ENCODE measurements at places on chromosomes 16 and 17.

GRCh38 chr16:65229191-65229662 lies 107.4 kb upstream of the CDH11 start:
- no peaks in the 10 kb centered on the region for H3K27me3 ChIP-seq
- H3K36me3 ChIP-seq: no peaks in the 10 kb centered on the region
- no peaks in the 10 kb centered on the region for H3K4me1 ChIP-seq
- no peak overlapping the region for H3K4me3 ChIP-seq
- DNase-seq: no peak

DNA sequence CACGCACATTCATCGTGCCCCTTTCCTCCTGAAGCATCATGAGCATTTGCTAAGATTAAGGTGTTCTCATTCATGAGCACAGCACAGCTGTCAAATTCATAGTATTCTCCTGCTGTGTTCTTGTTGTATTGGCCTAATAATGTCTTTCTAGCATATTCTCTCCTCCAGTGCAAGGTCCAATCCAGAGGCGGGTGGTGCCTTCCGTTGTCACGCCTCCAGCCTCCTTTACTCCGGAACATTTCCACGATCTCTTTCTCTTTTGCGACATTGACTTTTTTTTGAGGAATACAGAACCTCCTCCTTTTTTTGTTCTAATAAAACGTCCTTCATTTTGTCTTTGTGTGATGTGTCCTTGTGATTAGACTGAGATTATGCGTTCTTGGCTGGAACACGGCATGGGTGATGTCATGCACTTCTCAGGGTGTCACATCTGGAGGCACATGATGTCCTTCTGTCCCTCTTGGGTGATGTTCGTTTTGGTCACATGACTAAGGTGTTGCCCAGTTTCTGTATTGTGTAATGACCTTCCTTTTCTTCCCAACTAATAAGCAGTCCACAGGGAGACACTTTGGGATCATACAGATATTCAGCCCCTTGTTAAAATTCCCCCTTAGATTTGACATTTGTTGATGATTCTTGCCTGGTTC lies 66.3 kb downstream of the CLEC16A start:
- H3K4me3 ChIP-seq: no peak overlapping the region

GRCh38 chr16:87806261-87806640 lies 40.5 kb upstream of the KLHDC4 start:
- H3K4me1 ChIP-seq: peaks cover 24% of the 10 kb centered on the region
- DNase-seq: no peak
- peaks cover 2% of the 10 kb centered on the region for H3K27me3 ChIP-seq
- peak overlapping the region; percentile 80 for H3K4me3 ChIP-seq
- peak overlapping the region; percentile 99 for H3K27ac ChIP-seq
- no peaks in the 10 kb centered on the region for H3K36me3 ChIP-seq

GRCh38 chr17:69246726-69247375 lies 18.2 kb upstream of the ABCA10 start:
- no peak overlapping the region for H3K27ac ChIP-seq
- DNase-seq: no peak
- no peak overlapping the region for H3K4me3 ChIP-seq
- H3K36me3 ChIP-seq: peaks cover 1% of the 10 kb centered on the region
- H3K27me3 ChIP-seq: no peaks in the 10 kb centered on the region

DNA sequence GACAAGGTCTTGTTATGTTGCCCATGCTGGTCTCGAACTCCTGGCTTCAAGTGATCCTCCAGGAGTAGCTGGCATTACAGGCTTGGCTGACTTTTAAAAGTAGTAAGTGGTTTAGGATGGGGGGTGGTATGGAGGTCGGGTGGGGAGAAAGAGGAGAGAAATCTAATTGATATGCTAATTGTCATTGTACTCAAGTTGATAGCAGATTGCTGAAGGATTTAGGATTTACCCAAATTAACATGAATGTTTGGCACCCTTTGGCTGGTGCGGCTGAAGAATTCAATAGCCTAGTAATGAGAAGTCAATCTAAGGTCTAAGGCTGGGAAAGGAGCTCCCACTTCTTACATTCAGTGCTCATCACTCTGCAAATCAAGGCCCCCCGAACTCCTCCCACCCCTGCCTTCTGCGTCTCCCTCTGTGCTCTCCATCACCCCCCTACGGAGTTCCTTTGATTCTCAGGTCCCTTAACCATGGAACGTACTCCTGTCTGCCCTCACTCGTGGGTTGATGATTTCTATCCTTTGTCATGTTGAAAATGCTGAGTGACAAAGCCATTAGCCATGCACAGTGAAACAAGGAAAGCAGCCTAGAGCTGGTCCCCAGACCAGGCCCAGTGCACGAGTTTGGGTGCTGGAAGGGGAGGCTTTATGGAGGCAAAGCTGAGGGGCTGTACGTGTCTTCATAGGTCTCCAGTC lies 17.3 kb downstream of the CDH13 start:
- H3K36me3 ChIP-seq: no peaks in the 10 kb centered on the region
- H3K4me3 ChIP-seq: no peak overlapping the region
- H3K27ac ChIP-seq: no peak overlapping the region
- no peak for DNase-seq

GRCh38 chr17:4187076-4187475 lies 44.1 kb downstream of the CYB5D2 start:
- no peak for DNase-seq
- H3K27ac ChIP-seq: no peak overlapping the region
- no peaks in the 10 kb centered on the region for H3K27me3 ChIP-seq

DNA sequence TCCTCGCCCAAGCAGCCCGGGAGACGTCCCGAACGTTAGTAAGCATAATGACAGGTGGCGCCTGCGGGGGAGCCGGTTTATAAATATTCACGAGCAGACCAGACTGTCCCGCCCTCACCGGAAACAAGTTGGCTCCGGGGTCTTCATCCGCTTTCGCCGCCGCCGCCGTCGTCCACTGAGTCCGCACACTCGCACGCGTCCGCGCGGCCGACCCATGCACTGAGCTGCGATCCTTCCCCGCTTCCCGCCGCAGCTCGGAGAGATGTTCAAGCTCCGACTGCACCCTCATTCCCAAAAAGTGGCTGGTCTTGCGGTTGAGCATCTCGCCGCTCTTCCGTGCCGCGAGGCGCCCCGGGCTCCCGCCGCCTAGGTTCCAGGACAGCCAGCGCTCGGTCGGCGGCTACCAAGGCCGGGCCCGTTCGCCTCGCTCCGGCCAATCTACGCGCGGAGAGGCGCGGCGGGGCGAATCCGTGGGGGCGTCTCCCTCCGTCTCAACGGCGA lies 385 bp downstream of the CFAP119 start:
- no peaks in the 10 kb centered on the region for H3K27me3 ChIP-seq
- H3K27ac ChIP-seq: peak overlapping the region; percentile 90
- DNase-seq: no peak
- H3K4me3 ChIP-seq: peak overlapping the region; percentile 86
- peaks cover 21% of the 10 kb centered on the region for H3K36me3 ChIP-seq

GRCh38 chr16:50381679-50382440 lies 13.1 kb upstream of the BRD7 start:
- H3K27me3 ChIP-seq: peaks cover 11% of the 10 kb centered on the region
- H3K4me3 ChIP-seq: no peak overlapping the region
- no peaks in the 10 kb centered on the region for H3K4me1 ChIP-seq
- H3K27ac ChIP-seq: no peak overlapping the region
- DNase-seq: no peak

- H3K4me3 ChIP-seq: no peak overlapping the region
- H3K36me3 ChIP-seq: no peaks in the 10 kb centered on the region
- H3K4me1 ChIP-seq: no peaks in the 10 kb centered on the region
Measured at GRCh38 chr16:60712144-60712543, 1324.1 kb downstream of the CDH8 start.

DNA sequence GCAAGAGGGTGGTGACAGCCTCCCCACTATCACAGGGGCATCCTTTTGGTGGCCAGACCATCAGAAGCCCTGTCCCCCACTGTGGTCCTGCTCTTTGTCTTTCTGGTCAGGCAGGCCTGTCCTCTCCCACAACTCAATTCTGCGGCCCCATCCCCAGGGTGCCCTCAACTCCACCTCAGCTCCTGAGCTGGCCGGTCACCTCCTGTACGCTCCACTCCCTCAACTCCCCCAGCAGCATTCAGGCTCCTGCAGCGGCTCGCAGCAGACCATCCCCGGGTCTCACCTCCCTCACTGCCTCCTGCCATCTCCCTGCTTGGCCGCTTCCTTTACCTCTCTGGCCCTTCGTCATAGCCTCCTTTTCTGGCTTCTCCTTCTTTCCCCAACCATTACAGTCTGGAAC lies 43.4 kb upstream of the MTSS2 start:
- no peak overlapping the region for H3K27ac ChIP-seq
- peaks cover 4% of the 10 kb centered on the region for H3K4me1 ChIP-seq
- peaks cover 27% of the 10 kb centered on the region for H3K36me3 ChIP-seq
- no peak for DNase-seq

- DNase-seq: no peak
- no peak overlapping the region for H3K4me3 ChIP-seq
- no peaks in the 10 kb centered on the region for H3K36me3 ChIP-seq
- H3K4me1 ChIP-seq: peaks cover 12% of the 10 kb centered on the region
Measured at GRCh38 chr16:46862555-46863447, 21.4 kb upstream of the GPT2 start.

DNA sequence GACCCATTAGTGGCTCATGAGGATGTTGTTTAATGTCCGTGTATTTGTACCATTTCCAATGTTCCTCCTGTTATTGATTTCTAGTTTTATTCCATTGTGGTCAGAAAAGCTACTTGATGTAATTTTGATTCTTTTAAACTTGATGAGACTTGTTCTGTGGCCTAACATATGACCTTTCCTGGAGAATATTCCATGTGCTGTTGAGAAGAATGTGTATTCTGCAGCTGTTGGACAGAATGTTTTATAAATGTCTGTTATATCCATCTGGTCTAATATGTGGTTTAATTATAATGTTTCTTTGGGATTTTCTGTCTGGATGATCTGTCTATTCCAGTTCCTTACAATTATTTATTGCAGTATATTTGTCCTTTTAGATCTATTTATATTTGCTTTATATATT lies 2.9 kb upstream of the ABCA10 start:
- H3K4me3 ChIP-seq: no peak overlapping the region
- no peak overlapping the region for H3K27ac ChIP-seq
- H3K36me3 ChIP-seq: peaks cover 3% of the 10 kb centered on the region
- H3K4me1 ChIP-seq: peaks cover 10% of the 10 kb centered on the region
- DNase-seq: no peak

DNA sequence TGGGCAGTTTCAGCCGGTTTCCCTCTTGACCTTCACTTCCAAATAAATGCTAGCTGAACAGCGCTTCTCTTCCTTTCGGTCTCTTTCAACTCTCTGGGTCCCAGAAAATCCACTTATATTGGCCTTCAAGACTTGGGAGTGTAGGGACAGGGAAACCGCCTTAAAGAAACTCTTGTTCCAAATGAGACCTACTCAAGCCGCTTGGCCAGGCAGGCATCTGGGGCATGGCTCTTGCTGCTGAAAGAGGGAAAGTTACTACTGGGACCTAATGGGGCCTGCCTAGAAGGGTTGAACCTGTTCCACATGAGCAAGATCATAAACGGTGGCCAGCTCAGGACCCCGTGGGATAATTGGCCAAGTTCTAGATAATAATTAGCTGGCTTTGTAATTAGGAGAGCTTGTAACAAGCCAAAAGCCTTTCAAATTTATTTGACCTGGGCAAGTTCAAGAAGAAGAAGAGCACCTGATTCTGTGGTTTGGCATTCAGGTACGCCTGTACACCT lies 13.2 kb downstream of the CDH1 start:
- H3K4me1 ChIP-seq: no peaks in the 10 kb centered on the region
- H3K36me3 ChIP-seq: no peaks in the 10 kb centered on the region

DNA sequence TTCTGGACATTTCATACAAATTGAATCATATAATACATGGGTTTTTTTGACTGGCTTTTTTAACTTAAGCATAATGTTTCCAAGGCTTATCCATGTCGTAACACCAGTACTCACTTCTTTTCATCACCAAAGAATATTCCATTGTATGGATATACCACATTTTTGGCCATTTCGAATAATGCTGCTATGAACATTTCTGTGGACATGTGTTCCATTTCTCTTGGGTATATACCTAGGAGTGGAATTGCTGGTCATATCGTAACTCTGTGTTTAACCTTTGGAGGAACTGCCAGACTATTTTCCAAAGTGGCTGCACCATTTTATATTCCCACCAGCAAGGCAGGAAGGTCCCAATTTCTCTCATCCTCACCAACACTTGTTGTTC lies 46.0 kb upstream of the WSB1 start:
- no peak overlapping the region for H3K4me3 ChIP-seq
- no peak overlapping the region for H3K27ac ChIP-seq
- no peak for DNase-seq
- peaks cover 36% of the 10 kb centered on the region for H3K27me3 ChIP-seq
- H3K36me3 ChIP-seq: no peaks in the 10 kb centered on the region

DNA sequence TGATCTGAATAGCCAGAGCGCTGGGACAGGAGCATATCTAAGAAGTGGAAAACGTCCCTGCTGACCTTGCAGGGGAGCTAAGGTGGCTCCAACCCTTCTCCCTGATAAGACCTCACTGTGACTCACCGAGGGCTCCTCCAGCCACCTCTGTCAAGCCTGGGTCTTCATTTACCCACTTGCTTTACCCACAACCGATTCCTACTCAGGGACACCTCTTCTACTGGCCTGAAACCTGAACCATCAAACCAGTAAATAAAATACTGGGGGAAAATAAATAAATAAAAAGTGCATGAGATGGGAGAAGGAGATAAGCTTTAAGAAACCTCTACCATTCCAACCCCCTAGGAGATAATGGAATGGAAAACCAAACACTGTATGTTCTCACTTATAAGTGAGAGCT lies 80.2 kb upstream of the ALOX12 start:
- DNase-seq: peak; percentile 23
- no peak overlapping the region for H3K27ac ChIP-seq
- H3K36me3 ChIP-seq: no peaks in the 10 kb centered on the region
- peaks cover 50% of the 10 kb centered on the region for H3K27me3 ChIP-seq
- no peak overlapping the region for H3K4me3 ChIP-seq
- H3K4me1 ChIP-seq: peaks cover 4% of the 10 kb centered on the region

DNA sequence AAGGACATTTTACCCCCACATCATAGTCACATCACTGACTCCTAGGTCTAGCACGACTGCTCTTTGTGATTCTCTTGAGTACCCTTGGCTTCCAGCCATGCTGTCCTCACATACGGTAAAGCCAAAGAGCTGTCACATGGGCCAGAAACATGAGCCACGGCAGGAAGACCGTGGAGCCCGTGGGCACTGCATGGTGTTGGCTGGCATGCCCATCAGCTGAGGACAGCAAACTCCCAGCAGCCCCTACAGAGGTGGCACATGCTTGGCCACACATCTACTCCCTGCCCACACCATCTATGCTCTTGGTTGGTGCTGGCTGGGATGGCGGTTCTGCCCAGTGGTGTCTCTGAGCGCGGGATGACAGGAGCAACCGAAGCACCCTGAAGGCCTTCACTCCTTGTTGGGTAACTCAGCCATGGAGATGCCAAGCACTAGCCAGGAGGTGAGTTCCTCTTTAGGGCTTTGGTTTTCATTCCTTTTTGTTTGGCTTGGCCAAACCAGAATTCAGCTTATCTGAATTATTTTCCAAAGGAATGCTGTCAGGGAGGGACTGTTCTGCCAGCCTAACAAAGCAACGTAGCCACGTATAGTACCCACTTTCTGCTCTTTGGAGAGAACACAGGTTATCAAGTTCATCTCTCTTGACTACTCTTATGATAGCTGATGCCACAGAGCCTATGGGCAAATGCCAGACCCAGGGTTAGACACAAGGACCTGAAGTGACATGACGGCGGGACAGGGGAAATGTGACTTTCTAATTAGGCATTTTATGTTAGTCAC lies 10.0 kb downstream of the TNFAIP1 start:
- no peak overlapping the region for H3K4me3 ChIP-seq
- no peak for DNase-seq
- no peaks in the 10 kb centered on the region for H3K27me3 ChIP-seq
- peaks cover 21% of the 10 kb centered on the region for H3K4me1 ChIP-seq
- peaks cover 34% of the 10 kb centered on the region for H3K36me3 ChIP-seq

- H3K27me3 ChIP-seq: peaks cover 70% of the 10 kb centered on the region
- no peaks in the 10 kb centered on the region for H3K36me3 ChIP-seq
- H3K4me3 ChIP-seq: no peak overlapping the region
- DNase-seq: no peak
- no peak overlapping the region for H3K27ac ChIP-seq
Measured at GRCh38 chr17:74892013-74892841, 1.2 kb downstream of the FADS6 start.

Measured in osteocyte (in vitro differentiated cells).